ENCODE measurements at places on chromosomes 1 and 21.

DNA sequence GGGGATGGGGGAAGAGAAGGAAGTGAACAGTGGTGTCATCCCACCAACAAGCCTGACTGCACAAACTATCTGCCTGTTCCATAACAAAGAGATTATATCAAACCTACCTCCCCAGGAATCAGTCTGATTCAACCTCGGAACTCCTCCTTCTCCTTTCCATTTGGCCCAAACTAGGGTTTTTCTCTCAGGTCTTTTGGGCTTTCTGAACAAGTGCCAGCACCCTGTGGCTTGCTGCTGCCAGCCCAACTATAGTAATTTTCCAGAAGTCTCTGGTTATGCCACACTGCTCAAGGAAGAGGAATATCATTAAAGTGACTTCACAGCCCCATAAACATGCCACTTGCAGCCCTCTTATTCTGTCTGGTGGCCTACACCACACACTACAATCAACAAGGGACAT, 70.5 kb downstream of the RGS7 start:
- H3K36me3 ChIP-seq = no peaks in the 10 kb centered on the region
- no peak overlapping the region for H3K27ac ChIP-seq
- no peak overlapping the region for H3K4me3 ChIP-seq
- H3K27me3 ChIP-seq = no peaks in the 10 kb centered on the region

DNA sequence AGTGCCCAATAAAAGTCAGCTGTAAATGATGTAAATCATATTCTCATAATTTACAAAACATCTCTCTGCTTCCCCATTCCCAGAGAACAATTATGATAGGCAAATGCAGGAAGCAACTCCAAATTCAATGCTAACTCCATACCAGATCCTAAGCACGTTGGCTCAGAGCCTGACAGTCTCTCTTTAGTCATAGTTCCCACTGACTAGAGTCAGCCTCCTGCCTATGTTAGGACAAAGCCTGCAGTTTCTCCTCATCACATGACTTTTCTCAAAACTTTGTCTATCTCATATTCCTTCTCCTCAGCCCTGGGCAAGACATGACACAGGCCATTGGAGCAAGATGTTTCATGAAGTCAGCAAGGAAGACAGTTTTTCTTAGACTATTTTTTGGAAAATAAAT, 101.5 kb upstream of the COL24A1 start:
- DNase-seq = no peak
- no peaks in the 10 kb centered on the region for H3K36me3 ChIP-seq
- H3K4me1 ChIP-seq = no peaks in the 10 kb centered on the region
- H3K4me3 ChIP-seq = no peak overlapping the region
- H3K27me3 ChIP-seq = no peaks in the 10 kb centered on the region

DNA sequence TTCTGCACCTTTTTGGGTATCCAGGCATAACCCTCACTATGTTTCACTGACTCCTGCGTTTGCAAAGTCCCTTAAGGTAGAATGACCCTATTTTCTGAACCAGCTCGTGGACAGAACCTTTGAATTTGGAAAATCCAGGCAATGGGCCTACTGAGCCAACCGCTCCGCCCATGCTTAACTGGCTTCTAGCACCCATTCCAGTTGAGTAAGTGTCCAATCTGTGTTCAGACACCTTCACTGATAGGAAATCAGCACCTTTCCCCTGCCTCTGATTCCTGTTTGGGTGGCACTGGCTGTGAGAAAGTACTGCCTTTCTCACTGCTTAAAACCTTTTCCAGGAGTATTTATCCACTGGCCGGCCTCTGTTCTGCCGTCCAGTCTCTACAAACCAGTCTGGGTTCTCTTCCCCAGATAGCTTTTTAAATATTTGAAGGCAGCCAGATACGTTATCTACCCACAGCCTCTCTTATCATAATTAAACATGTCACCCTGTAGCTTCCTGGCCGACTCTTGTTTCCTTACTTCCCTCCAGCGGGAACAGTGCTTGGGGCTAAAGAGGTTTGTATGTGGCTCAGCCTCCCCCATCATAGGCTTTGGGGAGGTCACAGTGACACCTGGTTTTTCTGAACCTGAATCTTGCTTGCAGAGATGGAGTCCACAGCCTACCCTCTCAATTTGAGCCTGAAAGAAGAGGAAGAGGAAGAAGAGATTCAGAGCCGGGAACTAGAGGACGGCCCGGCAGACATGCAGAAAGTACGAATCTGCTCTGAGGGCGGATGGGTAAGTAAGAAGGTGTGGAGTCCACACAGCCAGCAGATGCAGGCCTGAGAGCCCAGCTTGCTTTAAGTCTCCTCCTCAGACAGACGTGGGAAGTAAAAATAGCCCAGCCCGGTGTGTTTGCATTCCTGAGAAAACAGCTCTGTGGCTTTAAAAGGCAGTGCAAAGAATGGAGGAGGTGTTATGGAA, 1.3 kb downstream of the POGK start:
- H3K4me3 ChIP-seq = peak overlapping the region; percentile 64
- peaks cover 42% of the 10 kb centered on the region for H3K36me3 ChIP-seq
- peak overlapping the region; percentile 87 for H3K27ac ChIP-seq
- DNase-seq = no peak
- no peaks in the 10 kb centered on the region for H3K27me3 ChIP-seq
- H3K4me1 ChIP-seq = peaks cover 71% of the 10 kb centered on the region

DNA sequence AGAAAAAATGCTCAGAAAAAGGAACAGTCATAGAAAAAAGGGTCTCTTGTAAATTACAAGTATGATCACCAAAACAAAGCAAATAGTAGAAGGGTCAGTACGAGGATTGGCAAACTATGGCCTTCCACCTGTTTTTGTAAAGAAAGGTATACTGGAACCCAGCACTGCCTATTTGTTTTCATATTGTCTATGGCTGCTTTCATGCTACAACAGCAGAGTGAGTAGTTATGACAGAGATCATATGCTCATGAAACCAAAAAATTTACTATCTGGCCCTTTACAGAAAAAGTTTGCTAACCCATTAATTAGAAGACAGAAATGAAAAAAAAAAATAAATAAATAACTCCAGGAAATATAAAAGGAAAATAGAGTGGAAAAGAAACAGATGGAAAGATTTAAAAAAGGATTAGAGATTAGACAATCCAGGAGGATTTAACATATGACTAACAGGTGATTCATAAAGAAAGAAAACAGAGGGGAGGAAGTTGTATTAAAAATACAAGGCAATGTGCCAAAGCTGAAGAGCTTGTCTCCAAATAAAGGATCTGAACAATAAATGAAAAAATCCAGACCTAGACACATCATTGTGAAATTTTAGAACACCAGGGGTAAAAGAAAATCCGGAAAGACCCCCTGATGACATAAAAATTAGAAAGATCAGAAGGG, 108.5 kb upstream of the SERTAD4 start:
- H3K27me3 ChIP-seq = no peaks in the 10 kb centered on the region
- no peak overlapping the region for H3K4me3 ChIP-seq
- no peak for DNase-seq
- H3K27ac ChIP-seq = no peak overlapping the region
- H3K36me3 ChIP-seq = no peaks in the 10 kb centered on the region

All from spleen (tissue), 13 donors.